ENCODE measurements at places on chromosomes 12 and 14.

- no peak for DNase-seq
Observed at GRCh38 chr14:22448035-22448904, 140.8 kb downstream of the DAD1 start.

GRCh38 chr14:73203527-73203926 lies 33.8 kb upstream of the PAPLN start:
- DNase-seq = no peak

- no peak for DNase-seq
Observed at GRCh38 chr14:72946491-72946890, 20.2 kb downstream of the DCAF4 start.

- DNase-seq = no peak
Observed at GRCh38 chr12:58655375-58655774, 264.9 kb downstream of the LRIG3 start.

- no peak for DNase-seq
Observed at GRCh38 chr14:103401223-103402214, 16.3 kb downstream of the MARK3 start.

GRCh38 chr12:105018776-105019175 lies 32.7 kb downstream of the NOPCHAP1 start:
- no peak for DNase-seq

All from activated naive CD4-positive, alpha-beta T cell treated with anti-CD3 and anti-CD28 coated beads, Interleukin-2, amount 10 ng/mL, durations not matched to agents 7 days and 5 days (primary cell).